Right hindlimb (tissue), 1 donor: ENCODE measurements at places on chromosomes 4 and X.
A peak's percentile ranks its signal among the peaks of the same experiment; 100 is the strongest.

GRCh38 chr4:63063760-63064159 is 1345.5 kb downstream of the TECRL start:
- DNase-seq, result no peak

DNA sequence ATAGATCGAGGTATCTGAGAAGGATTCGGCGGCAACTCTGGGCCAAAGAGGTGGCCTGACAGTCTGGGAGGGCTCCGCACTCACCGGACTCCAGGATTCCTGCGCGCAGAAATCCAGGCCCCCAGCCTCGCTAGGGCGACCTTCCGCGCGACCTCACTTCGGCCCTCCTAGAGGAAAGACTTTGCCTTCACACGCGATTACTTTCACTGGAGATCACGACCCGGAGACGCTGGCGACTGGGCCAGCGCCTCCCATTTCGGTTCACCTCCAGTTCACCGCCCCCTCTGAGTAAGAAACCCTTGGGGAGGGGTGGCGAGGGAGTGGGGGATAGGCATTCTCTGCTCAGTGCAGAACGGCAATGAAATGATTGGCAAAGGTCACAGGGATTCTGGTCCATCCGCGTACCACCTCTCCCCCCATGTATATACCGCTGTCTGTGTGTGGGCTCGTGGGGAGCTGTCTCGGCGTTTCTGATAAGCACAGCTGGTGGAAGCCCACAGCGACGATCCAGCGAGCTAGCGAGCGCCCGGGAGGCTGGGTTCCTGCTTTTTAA is 2.5 kb downstream of the POU3F4 start:
- DNase-seq, result no peak

GRCh38 chrX:42098900-42099299 is 175.5 kb upstream of the CASK start:
- peak; percentile 39 for DNase-seq

DNA sequence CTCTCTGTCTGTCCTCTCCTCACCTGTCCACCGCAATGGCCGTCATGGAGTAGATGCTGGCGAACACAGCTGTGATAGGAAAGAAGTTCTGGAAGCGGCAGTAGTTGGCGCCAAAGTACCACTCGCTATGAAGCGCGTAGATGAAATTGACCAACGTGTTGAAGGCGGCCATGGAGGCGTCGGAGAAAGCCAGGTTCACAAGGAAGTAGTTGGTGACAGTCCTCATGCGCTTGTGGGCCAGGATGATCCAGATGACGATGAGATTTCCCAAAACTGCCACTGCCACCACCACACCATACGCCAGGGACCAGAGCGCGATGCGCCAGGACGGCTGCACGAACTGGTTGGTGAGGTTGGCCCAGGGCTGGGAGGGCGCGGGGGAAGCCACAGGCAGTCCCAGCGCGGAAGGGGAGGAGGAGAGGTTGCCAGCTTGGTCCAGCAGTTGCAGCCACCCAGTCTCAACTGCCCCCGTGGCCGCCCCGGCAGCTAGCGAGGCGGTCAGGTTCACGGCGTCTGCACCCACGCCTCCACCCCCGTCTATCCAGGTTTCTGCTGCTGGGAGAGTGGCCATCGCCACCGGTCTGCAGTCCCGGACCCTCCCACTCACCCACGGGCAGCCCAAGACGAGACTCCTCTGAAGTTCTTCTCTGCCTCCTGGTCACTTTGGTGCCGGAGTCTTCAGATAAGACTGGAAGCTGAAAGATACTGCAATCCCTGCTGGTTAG is 518 bp downstream of the TACR3 start:
- DNase-seq, result peak; percentile 57

- no peak for DNase-seq
These were observed 77.2 kb upstream of the ADRA2C start for GRCh38 chr4:3689006-3689405.

DNA sequence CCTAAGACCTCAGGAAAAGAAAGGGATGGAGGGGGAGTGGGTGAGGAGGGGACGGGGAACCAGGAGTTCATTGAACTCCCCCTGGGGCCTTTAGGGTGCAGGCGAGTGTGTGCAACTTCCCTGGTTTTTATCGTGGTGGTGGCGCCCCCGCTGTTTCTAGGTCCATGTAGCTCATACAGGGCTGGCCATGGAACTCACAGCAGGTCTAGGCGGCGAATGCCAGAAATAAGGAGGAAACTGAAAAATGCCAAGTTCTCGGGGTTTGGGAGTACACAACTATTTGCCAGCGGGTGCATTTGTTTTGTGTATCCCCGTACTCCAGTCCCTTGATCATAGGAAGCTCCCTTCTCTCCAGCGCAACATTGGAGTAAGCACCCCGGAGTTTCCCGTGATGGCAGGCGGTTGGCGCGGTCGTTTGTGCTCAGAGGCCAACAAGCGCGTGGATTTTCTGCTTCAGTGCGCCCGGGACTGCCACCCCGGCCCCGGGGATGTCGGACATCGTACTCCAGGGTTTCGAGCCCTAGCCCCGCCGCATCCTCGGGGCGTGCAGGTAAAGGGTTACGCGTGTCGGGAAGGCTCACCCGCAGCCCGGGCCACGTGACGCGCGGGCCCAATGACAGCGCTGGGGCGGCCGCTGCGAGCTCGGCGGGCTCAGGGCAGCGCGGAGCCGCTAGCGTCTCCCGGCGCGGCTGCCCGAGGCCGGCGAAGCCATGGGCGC is 208.9 kb downstream of the NWD2 start:
- DNase-seq, result peak; percentile 73

DNA sequence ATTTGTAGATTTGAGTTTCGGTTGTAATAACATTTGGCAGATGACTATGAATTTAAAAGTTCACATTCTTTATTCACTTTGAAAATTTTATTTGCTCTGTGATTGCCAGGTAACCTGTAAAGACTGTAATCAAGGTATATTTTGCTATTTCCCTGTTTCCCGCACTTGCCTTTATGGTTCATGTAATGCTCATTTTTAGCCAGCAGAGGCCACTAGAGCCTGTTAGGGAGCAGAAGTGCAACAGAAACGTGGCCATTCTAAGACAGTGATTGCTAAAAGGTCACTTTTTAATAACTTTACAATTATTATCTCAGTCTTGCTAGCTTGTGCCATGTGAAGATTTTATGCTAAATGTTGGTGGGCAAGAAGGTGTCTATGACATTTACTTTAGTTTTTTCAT is 12.4 kb downstream of the YIPF6 start:
- no peak for DNase-seq

GRCh38 chrX:56792270-56793111 is 63.4 kb downstream of the NBDY start:
- no peak for DNase-seq

- DNase-seq, result no peak
These were observed 18.8 kb upstream of the IQSEC2 start for GRCh38 chrX:53300157-53300556.

- no peak for DNase-seq
These were observed 47.5 kb upstream of the RAP2C start for GRCh38 chrX:132266583-132267355.

- no peak for DNase-seq
These were observed 44.2 kb upstream of the SCRG1 start for GRCh38 chr4:173443121-173443520.

DNA sequence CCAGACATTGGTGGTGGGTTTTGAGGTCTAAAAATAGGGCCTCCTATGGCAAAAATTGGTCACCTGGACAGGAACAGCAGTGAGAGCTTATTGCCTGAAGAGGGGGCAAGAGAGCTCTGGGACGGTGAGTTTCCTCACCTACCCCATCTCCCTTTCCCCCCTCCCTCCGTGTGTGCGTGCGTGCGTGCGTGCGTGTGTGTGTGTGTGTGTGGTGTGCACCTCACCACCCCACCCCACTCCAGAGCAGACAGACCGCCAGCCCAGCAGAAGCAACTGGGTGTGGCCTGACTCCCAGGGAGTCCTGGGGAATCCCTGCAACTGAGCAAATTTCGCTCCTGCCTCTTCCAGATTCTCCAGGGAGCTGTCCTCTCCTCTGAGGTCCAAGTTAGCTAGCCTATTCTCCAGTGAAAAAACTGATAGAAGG is 44.7 kb downstream of the PRPS1 start:
- DNase-seq, result peak; percentile 76

DNA sequence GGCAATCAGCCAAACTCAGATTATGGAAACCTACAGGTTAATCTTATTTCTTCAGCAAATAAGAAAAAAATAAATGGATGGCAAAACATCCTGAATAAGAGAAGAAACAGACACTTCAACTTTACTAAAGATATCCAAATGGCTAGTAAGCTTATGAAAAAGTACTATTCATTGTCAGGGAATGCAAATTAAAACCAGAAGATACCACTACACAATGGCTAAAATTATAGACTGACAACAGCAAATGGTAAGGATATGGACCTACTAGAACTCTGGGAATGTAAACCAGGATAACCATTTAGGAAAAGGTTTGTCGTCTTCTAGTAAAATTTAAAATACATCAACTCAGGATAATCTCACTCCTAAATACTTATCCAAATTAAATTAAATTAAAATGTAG is 24.3 kb downstream of the GRSF1 start:
- DNase-seq, result no peak

GRCh38 chrX:45232139-45232538 is 31.5 kb upstream of the DIPK2B start:
- no peak for DNase-seq

DNA sequence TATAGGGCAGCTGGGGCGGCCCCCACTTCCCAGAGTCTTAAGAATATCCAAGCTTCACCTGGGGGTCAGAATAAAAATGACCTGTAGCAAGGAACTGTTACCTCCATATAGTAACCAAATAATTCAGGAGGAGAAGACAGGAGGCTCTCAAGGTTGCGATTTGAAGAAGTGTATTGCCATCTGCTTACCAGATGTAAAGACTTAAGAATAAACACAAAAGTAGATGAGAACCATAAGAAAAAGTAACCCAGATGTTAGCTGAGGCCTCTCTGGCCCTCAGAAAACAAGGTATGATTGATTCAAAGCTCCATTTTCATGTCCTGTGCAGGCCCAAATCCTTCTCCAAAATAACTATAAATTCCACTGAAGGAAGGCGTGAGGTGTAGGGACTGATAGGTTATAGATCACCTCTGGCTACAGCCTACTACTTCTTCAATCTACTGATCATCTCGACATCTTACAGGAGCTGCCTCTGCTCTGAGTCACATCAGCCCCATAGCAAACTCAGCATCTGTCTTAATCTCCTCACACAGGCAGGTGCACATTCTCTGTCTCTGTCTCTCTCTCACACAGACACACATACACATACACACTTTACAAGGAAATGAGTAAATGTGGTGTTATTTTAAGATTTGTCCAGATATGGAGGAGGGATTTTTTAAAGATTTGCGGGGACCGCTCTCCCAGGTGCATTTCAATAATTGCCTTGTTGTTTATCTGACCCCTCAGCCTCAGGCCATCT is 193.9 kb upstream of the EDNRA start:
- no peak for DNase-seq

- DNase-seq, result no peak
These were observed 84.3 kb upstream of the C1QTNF7 start for GRCh38 chr4:15343581-15343980.

DNA sequence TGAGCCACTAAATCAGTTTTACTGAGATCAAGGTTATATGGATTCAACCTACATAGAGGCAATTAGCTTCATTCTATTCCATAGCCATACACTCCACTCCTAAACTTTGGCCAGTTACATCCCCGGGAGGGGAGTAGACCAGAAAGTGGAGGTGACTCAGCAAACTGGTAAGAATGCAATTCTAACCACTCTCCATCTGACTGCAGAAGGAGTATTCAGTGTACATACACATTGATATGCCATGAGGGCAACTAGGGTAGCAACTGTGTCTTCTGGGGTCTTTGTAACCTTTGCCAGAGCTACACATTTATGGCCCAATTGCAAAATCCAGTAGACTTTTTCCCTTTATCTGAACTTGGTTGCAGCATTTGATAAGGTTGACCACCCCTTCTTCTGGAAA is 7.6 kb downstream of the SLC25A43 start:
- DNase-seq, result no peak

- DNase-seq, result no peak
These were observed 36.2 kb downstream of the NHS start for GRCh38 chrX:17411205-17411604.

DNA sequence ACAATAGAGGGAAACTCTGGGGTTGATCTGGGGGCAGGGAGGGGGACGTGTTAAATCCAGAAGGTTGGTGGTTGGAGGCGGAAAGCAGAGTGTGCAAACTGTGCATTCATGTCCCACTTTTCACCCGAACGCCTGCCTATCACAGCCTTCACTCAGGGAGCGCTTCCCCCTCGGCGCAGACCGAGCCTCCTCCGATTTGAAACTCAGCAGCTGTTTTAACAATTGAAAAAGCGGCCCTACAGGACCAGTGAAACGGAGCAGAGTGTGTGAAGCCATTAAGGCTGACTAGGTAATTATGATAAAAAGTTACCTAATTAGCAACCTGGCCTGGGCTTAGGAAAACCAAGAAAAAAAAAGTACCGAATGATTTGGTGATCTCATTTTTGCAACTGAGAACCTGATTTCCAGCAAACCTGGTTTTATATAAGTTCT is 685 bp upstream of the NDNF start:
- DNase-seq, result peak; percentile 70

DNA sequence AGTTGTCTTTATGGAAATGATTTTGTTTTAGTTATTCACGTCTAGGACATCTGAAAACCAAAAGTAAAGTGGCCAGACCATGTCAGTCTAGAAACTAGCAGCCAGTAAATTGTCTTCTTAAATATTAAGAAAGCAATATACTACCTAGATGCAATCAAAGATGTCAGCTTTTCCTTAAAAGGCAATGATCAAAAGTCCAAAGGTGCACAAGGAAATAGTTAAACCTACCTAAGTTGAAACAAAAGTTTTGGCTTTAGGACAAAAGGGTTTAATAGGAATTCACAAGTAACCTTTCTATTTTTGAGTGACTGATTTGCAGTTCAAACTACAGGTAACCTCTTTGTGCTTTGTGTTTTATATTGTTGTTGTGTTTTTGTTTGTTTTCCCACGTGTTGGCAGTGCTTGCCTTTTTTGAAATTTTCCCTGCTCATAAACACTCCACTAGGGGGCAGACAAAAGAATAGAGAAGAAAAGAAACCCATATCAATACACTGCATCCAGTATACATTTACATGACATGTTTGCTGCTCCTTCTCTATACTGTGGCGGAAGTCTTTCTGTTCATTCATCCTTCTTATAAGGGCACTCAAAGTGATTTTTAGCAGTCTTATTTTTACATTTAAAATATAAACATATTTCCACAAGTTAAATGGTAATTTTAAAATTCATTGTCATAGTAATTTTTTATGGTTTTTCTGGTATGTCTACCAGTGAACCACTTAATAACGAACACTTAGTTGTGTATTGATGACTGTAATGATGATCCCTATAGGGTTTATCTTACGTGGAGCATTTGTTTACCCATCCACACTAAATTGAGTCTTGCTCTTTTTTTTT is 62.7 kb downstream of the GAB1 start:
- DNase-seq, result no peak

DNA sequence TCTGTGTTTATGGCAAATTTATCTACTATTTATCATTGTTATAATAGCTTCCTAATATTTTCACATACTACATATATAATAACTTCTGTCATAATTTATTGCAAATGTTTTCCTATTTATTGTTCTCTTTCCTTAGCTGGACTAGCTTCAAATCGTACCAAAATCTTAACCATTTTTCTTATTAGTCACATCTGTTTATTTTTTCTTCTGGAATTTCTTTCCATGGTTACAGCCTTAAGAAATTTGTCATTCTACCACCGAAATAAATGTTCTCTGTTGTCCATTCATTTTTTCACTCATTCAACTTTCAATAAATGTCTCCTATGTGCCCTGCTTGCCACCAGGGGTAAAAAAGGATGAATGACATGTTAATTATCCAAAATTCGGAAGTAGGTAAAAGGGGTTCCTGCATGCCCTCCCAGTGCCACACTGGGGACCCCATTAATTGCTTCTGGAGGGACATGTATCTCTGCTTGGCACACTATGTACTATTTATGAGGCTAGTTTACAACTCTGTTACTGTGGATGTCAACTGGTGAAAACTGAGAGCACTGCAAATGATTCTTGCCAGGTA is 182.1 kb downstream of the SH3KBP1 start:
- DNase-seq, result no peak
